HFFc6 (cell line): ENCODE measurements at places on chromosomes 2 and 18. TPM values are rescaled to one million over a fixed set of nuclear protein-coding genes. Genes with fewer than 3 reads are reported as not detected.

GRCh38 chr2:9474361-9475057 lies at the start of gene IAH1:
IAH1 (plus strand) TSS chr2:9474551; CDS start chr2:9474567, 16 bp downstream.
- peak; percentile 10 for DNase-seq
- H3K4me1 ChIP-seq: peaks cover 34% of the 10 kb centered on the region
- peak within 1 kb of the TSS; percentile 83 for H3K27ac ChIP-seq
- H3K27me3 ChIP-seq: no peaks in the 10 kb centered on the region; the same call in 1 of the 2 replicates
- H3K4me3 ChIP-seq: peak within 1 kb of the TSS; percentile 86

DNA sequence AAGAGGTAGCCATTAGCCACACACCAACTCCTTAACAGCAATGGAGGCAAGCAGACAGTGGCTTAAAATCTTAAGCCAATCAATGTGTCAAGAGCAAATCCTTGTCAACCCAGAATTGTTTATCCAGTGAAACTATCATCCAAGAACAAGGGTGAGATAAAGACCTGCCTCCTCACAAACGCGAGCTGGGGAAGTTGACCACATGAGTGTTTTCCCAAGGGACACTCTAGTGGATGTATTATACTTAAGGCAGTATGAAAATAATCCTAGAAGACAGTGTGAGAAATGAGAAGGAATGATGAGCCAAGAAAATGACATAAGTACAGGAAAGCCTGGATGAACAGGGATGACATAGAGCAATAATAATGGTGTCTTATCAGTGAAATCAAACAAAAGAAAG lies 209.6 kb downstream of the TWIST2 start:
- H3K36me3 ChIP-seq: peaks cover 5% of the 10 kb centered on the region; the same call in 1 of the 2 replicates
- H3K4me1 ChIP-seq: no peaks in the 10 kb centered on the region
- H3K27me3 ChIP-seq: no peaks in the 10 kb centered on the region
- H3K4me3 ChIP-seq: no peak overlapping the region

- peaks cover 36% of the 10 kb centered on the region for H3K4me1 ChIP-seq
- peak overlapping the region; percentile 53 for H3K4me3 ChIP-seq
- H3K27ac ChIP-seq: peak overlapping the region; percentile 91
- DNase-seq: peak; percentile 65
- H3K36me3 ChIP-seq: peaks cover 5% of the 10 kb centered on the region; the same call in 1 of the 2 replicates
Observed at GRCh38 chr18:12296087-12296403, 12.0 kb upstream of the TUBB6 start.

- H3K27ac ChIP-seq: no peak overlapping the region
- no peak overlapping the region for H3K4me3 ChIP-seq
- no peaks in the 10 kb centered on the region for H3K27me3 ChIP-seq
- no peaks in the 10 kb centered on the region for H3K36me3 ChIP-seq
- H3K4me1 ChIP-seq: no peaks in the 10 kb centered on the region
Observed at GRCh38 chr2:59963157-59963556, 590.3 kb downstream of the BCL11A start.

DNA sequence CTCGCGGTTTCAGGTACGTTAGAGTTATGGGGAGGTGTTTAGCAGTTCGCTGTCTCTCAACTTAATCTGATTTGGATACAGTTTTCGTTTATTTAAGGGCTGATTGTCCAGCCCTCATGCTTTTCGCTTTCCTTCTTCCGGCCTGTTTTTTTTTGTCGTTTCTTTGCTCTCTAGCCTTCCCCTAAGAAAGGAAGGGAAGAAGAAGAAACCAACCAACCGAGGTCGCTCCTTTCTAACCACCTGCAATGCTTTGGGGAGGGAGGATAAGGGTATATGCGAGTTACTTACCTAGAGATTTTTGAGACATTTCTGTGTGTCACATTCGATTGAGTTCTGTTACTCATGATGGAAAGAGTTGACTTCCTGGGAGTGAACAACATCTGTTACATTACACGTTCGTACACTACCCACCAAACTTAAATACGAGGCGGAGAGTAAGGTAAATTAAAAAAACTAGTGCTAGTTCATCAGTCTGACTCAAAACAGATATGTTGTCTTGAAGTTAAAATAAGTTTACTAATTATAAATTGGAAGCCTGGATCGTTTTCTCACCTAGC lies 918 bp downstream of the EIF5B start:
- DNase-seq: peak; percentile 17
- H3K4me1 ChIP-seq: peaks cover 40% of the 10 kb centered on the region
- peaks cover 9% of the 10 kb centered on the region for H3K36me3 ChIP-seq
- no peak overlapping the region for H3K4me3 ChIP-seq
- no peak overlapping the region for H3K27ac ChIP-seq

The MARCHF4 gene
- total RNA-seq: 46.8 to 70.1 TPM (median 48.9 TPM) in 3 replicates

DNA sequence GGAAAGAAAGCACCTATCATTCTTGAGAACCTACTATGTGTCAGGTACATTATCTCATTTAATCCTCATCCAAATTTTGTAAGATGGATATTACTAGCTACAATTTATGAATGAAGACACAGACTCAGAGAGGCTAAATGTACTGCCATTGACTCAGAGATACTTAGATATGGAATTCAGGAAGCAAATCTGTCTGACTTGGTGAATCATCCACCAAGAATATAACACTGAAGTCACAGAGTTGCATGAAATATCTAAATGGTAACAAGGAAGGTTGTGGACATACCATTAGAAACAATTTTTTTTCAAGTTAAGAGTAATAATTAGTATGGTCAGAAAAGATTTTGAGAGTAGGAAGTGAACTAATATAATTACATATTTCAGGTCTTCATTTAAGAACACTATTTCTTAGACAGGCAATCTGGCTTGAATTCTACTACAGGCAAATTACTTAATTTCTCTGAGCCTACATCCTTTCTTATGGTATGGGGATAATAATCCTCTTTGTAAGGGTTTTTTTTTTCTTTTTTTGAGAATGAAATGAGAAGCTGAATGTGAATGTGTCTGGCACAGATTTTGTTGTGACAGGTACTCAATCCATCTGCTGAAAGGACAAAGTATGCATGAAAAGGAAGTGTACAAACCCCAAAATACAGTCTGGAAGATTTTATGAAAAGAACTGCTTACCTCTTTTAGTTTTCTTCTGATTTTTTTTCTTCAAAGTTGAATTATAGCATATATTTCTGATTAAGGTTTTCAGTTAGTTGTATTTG lies 14.8 kb upstream of the C2orf66 start:
- peaks cover 18% of the 10 kb centered on the region for H3K36me3 ChIP-seq
- no peaks in the 10 kb centered on the region for H3K27me3 ChIP-seq
- peak; percentile 80 for DNase-seq
- H3K4me3 ChIP-seq: peak overlapping the region; percentile 64

The OTOS gene
- not detected in 3 replicates for total RNA-seq

DNA sequence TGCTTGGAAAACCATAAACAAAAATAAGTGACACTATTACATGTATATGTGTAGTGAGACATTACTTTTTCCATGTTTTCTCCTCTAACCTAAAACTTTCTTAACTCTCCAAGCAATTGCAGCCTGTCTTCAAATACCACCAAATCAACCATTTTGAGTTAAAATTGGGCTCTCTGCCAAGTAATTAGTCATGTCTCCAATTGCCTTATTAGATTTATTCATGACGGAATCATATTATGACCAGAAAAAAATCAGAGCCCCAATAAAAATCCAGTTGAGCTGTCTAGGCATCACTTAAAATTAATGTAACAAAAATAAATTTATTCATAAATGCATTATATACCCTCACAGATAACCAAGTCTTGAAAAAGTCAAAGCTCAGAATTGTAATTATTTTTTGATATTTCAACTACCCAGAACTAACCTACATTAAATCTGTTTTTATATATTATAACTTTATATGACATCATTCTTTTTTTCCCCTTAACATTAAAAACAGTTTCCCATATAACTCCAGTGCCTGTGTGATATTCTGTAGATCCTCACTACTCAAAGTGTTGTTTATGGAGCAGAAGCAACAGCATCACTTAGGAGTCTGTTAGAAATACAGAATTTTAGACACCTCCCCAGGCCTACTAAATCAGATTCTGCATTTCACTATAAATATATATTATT lies 157.0 kb downstream of the ERBB4 start:
- H3K4me1 ChIP-seq: no peaks in the 10 kb centered on the region; the same call in 1 of the 2 replicates
- H3K4me3 ChIP-seq: no peak overlapping the region

DNA sequence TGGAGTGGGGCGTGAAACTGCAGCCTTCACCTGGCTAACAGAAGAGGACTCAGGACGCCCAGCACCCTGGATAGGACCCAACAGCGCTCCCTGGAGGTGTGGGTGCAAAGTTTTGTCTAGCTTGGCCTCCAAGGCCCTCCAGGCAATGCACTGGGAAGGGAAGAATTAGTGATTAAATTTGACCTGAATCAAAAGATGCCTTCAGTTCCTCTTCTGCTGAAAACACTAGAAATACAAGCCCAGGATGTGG lies 779 bp upstream of the TRIB2 start:
- H3K36me3 ChIP-seq: peaks cover 16% of the 10 kb centered on the region
- peaks cover 3% of the 10 kb centered on the region; the same call in 1 of the 2 replicates for H3K27me3 ChIP-seq
- H3K27ac ChIP-seq: peak overlapping the region; percentile 85
